ENCODE measurements at places on chromosomes 11 and 22.

DNA sequence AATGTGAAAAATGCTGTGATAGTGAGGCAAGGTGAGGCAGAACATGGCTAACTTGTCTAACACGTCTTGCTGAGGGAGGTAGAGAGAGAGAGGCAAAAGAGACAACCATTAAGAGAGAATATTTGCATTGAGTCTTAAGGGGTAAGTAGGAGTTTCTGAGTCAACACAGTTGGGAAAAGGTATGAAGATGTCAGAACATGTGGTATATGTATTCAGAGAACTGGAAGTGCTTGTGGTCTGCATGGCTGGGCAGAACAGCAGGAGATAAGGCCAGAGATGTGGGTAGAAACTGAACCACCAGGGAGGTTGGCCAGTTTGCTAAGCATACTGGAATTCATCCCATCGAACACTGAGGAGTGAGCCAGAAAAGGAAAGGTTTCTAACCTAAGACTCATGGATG lies 25.0 kb upstream of the SLC5A1 start:
- no peak for DNase-seq

DNA sequence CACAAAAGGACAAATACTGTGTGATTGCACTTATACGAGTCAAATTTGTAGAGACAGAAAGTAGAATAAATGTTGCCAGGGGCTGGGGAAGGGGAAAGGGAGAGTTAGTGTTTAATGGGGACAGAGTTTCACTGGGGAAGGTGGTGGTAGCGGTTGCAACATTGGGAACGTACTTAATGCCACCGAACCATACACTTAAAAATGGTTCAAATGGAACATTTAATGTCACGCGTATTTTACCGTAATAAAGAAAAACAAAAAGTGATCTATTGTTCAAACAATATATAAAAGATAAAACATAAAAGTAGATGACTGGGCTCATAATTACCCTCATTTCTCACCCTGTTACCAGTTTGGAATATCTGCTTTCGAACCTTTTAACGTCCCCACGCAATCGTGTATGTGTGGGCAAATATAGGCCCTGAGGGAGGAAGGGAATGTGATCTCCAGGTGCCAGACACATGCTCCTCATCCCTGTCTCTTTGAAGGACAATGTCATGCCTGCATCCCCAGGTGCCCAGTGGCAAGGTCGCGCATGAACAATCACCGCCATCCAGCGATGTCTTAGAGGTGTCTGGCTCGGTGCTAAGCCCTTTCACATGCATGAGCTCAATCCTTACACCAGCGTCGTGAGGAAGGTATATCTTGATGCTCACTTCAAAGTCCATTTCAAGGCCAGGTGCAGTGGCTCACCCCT lies 35.3 kb downstream of the LIF start:
- DNase-seq: no peak

DNA sequence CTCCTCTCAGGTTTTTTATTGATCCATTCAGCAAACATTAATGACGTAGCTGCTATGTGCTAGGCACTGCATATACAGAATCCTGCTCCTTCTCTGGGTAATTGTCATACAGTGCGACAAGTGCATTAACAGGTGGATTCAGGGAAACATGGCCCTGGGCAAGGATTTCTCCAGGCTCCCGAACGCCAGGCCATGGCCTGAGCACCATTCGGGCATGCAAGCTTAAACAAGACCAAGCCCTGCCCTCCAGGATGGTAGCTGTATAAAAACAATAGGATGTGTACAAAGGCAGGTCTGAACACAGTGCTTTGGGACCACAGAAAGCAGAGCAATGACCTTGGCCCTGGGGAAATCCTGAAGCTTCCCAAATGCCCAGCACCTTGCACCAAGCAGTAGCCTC lies 9.1 kb upstream of the SYT7 start:
- DNase-seq: no peak

DNA sequence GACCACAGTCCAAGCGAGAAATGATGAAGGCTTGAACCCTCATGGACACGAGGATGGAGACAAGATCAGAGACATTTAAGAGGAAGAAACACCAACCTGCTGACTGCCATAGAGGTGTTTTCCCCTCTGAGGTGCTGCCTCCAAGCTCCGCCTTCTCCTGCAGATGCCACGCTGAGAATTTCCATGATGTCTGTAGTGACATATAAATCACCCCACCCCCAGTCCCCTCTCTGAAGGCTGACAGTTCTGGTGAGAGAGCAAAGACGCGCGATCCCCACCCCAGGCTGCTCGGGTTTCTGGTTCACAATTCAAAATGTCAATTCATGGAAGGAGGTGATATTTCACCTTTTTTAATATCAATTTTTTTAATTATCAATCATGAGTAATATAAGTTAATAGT lies 28.2 kb downstream of the LRRC32 start:
- DNase-seq: peak; percentile 14

DNA sequence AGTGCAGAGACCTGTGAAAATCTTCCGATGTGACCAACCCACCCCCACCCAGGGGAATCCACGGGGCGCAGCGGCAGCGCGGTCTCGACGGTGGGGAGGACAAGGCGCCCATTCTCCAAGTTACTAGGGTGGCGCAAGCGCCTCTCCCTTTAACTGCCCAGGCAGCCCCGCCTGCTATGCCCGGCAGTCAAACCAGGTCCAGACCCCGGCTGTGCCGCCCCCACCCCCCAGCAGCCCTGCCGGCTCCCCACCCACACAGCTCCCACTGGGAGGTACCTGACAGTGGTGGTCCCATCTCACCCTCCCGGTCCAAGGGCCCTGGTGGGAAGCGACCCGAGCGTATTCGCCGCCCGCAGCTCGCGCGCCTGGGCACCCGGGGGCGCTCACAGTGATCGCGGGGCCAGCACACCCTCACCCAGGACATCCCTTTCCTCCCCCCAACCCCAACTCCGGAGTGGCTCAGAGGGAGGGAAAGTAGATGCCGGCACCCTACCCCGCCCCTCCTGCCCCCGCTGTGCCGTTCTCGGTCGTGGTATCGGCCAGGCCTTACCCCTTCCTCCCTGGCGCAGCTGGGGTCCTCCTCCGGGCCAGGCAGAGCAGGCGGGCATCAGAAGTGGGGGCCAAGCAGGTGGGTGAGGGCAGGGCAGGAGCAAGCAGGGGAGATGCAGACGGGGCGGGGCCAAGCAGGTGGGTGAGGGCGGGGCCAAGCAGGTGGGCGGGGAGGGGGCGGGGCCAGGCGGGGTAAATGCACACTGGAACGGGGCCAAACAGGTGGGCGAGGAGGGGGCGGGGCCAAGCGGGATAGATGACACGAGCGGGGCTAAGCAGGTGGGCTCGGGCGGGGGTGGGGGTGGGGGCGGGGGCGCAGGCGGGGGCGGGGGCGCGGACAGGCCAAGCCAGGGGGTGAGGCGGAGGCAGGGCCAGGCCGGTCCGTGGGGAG lies at the start of gene TRPM5:
Gene TRPM5, minus strand, starts transcription at position 634 of the 940 bp plus-strand sequence. CDS start 21,478 bp downstream, outside the sequence.
- DNase-seq: peak; percentile 83

- no peak for DNase-seq
Observed at GRCh38 chr11:32332990-32333319, 102.4 kb downstream of the WT1 start.

DNA sequence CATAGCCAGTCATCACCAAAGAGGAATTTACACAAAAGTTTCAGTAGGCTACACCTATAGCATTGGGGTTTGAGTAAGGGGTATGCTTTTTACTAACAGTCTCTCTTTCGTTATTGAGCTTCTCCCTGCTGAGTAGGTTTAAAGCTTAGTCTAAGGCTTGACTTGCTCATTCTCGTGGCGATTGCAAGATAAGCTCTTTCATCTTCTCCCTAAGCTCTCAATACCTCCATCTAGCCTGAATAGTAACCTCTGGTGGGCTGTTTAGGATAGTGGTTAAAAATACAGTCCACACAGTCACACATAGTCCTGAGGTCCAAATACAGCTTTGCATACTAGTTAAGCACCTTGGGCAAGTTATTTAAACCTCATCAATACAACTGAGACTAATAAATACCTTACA lies 65.6 kb downstream of the IMMP1L start:
- no peak for DNase-seq

- no peak for DNase-seq
Observed at GRCh38 chr22:44459041-44459440, 39.0 kb downstream of the RTL6 start.

GRCh38 chr22:22865311-22866072 lies 22.1 kb upstream of the IGLL5 start:
- DNase-seq: peak; percentile 64

DNA sequence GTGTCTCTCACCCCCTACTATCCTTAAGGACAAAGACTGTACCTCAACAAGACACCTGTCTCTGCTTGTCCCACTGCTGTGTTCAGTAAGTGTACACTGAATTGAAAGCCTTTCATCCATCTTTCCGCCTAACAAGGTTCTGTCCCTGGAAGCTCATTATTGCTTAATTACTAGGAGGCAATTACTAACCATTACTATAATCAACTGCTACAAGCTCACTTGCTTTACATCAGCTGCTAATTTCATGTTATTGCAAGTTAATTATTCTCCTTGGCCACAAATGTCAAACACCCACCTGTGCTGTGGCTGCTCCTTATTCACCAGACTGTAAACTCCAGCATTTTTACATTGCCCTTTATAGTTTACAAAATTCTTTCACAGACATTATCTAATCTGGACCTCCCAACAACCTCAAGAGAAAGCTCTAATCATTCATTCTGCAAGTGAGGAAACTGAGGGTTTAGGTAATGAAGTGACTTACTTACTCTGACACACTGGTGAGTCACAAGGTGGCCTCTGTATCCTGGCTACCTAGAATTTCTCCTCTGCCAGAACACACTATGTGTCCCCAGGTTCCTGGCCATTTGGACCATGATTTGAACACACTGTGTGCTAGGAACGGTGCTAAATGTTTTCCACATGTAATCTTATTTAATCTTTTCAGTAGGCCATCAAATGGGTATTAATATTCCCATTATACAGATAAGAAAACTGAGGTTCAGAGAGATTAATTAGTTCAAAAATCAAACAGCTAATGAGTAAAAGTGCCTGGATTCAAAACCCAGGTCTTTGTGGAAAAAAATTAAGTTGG lies 66.7 kb downstream of the RAB30 start:
- no peak for DNase-seq

DNA sequence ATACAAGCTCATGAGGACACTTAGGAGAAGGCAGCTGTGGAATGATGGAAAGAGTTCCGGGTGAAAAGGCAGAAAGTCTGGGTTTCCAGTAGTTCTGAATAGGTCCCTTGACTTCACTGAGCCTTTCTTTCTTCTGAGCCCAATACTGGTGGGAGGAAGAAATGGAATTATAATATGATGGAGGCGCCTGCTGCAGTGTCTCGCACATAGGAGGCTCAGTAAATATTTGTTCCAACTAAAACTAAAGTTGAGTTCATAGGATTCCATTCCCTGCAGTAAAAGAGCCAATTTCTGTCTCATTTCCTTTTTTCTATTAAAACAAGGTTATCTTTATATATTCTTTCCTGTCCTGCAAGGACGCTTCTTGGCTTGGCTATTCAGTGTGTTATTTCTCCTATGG lies 5.2 kb upstream of the CLMP start:
- DNase-seq: no peak

- no peak for DNase-seq
Observed at GRCh38 chr11:65491163-65491465, 7.7 kb upstream of the MALAT1 start.

GRCh38 chr11:113311536-113311935 lies 2.8 kb upstream of the TTC12 start:
- DNase-seq: no peak

GRCh38 chr11:105298630-105299029 lies 159.1 kb upstream of the CARD18 start:
- no peak for DNase-seq

GRCh38 chr22:37887584-37888378 lies 18.3 kb upstream of the MICALL1 start:
- peak; percentile 29 for DNase-seq

DNA sequence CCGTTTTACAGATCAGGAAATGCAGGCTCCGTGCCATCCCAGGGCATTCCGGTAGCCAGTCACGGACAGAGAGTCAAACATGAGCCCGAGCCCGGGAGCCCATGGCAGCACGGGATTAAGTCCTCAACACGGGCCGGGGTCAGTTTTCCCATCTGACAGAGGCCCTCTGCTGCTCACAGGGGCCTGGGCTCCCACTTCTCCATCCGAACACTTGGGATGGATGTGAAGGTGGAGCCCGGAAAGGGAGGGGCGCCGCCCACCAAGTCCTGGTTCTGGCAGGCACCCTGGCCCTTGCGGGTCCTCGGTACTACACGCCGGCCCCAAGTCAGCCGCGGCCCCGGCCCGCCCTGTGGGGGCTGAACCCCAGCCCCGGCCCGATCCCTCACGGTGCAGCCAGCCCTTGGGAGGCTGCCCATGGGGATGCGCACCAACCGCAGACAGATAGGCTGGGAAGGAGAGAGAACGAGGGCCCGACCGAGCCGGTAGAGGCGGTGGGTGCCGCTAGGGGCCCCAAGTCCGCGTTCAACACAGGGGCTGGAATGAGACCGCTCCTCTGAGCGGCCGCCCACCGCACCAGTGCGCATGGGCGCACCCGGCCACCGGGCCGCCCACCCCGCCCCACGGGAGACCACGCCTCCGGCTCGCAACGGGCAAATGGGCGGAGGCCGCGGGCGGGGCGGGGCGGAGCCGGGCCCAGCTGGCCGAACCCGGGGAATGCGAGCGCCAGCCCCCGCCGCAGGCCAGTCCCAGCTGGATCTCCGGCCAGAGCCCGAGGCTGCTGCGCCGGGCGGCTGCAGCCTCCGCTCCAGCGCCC lies at the start of gene CAPN5:
Gene CAPN5, plus strand, starts transcription at position 743 of the 814 bp plus-strand sequence. CDS start 17,916 bp downstream, outside the sequence.
- peak; percentile 88 for DNase-seq

DNA sequence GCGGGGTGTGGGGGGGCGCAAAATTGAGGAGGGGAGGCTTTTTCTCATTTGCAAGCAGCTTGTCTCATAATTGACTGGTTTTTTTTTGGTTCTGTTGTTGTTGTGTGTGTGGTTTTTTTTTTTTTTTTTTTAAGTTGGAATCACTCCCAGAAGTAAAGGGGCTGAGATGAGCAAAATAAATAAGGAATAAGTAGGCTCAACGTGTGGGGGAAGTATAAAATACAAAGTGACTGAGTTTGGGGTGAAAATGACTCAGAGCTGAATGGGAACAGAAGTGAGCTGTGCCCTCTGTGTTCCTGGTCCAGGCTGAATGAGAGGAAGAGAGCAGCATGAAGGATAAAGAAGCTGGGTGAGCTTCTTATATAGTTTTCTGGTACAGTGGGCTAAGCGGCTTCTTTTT lies 90.0 kb downstream of the GRIK4 start:
- DNase-seq: no peak

- DNase-seq: no peak
Observed at GRCh38 chr11:44597358-44598012, 32.0 kb downstream of the CD82 start.

Data from activated naive CD4-positive, alpha-beta T cell treated with anti-CD3 and anti-CD28 coated beads, Interleukin-2, amount 10 ng/mL, durations not matched to agents 7 days and 5 days (primary cell).